ENCODE measurements at places on chromosomes 6 and 20. TPM values are rescaled to one million over a fixed set of nuclear protein-coding genes. Genes with fewer than 3 reads are reported as not detected.

GRCh38 chr20:24116611-24117010, 128.0 kb upstream of the GGTLC1 start:
- no peak for DNase-seq

The MRPS26 gene
- total RNA-seq: 29.6 TPM

DNA sequence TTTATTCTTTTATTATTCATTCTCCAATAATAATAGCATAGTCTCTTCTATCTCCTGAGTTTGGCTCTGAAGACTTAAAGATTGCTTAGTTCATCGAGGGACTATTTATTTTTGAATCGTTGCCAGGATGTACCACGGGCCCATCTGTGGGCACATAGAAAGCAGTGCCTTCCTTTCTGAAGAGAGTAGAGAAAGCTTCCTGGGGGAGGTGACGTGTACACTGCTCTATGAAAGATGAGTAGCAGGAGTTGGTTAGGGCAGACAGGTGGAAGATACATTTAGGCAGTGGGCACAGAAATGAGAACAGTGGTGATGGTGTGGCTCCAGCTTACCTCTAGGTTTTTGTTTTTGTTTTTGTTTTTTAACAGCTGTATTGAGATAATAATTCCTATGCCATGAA, 98.4 kb downstream of the CDKAL1 start:
- no peak for DNase-seq

The PHACTR3 gene
- not detected for total RNA-seq

The PTPRT gene
- 0.45 TPM for total RNA-seq

The PPP1R3G gene
- total RNA-seq: 1.7 TPM

- DNase-seq: no peak
Measured at GRCh38 chr6:9521152-9521530, 893.7 kb downstream of the TFAP2A start.

- DNase-seq: no peak
Measured at GRCh38 chr20:47735412-47736400, 49.6 kb downstream of the SULF2 start.

The BMP7 gene
- 17.3 TPM for total RNA-seq

- no peak for DNase-seq
Measured at GRCh38 chr6:14520029-14520428, 402.5 kb downstream of the CD83 start.
